NCI-H1092 treated with DMSO at 0.1 percent for 48 hours (cell line): ENCODE measurements at places on chromosomes 6 and 20.

GRCh38 chr20:9322661-9323060 is 191.7 kb upstream of the LAMP5 start:
- no peak for DNase-seq

GRCh38 chr20:48170625-48171024 is 385.3 kb upstream of the SULF2 start:
- no peak for DNase-seq

DNA sequence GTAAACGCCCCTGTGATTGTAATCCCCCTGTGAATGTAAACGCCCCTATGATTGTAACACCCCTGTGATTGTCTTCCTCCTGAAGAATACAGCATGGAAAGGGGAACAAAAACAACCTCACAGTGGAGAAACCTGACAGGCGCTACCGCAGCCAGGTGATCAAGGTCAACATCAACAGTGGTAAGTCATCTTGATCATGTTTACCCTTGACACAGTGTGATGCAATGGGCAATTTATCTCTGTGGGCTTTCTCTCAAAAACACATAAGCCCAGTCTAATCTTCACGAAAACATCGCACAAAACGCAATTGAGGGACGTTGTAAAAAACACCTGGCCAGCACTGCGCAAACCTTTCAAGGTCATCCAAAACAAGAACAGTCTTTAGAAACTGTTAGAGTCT is 277.2 kb downstream of the PRKN start:
- no peak for DNase-seq

DNA sequence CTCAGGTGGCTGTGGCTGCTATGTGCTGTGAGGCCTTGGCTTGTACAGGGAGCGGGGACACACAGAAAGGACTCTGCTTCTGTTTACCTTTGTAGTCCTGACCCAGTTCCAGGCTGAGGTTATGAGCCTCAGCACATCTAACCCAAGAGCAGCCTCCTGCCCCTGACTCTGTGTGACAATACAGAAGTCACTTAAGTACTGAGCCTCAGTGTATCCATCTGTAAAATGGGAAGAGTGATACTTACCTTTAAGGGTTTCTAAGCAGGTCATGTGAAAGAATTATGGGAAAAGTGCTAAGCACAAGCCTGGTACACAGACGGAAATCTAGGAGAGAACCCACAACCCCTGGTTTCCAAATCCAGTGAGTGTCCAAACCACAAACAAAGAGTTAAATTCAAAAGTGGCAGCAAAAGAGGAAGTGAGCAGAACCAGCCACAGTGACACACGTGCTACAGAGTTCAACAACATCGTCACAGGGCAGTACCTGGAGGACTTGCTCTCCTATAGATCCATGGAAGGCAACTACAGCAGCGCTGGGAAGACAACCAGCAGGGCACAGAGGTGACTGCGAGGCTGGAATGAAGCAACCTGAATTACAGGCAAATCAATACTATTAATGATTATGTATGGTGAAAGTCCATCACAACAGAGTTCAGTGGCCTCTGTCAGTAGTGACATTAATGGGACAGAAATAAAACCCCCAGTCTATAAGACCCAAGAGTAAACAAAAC is 12.5 kb downstream of the TRIM26 start:
- no peak for DNase-seq

GRCh38 chr20:49821870-49822331 is 9.3 kb downstream of the SLC9A8 start:
- no peak for DNase-seq

GRCh38 chr20:48298851-48299484 is 513.7 kb upstream of the SULF2 start:
- DNase-seq: peak; percentile 94

- no peak for DNase-seq
Observed at GRCh38 chr6:136534268-136534667, 16.0 kb downstream of the MAP7 start.

- no peak for DNase-seq
Observed at GRCh38 chr6:122660296-122660695, 50.1 kb downstream of the PKIB start.

GRCh38 chr20:17658648-17658993 is 23.4 kb downstream of the RRBP1 start:
- no peak for DNase-seq
